ENCODE measurements at places on chromosomes 4 and X. TPM values are rescaled to one million over a fixed set of nuclear protein-coding genes. Genes with fewer than 3 reads are reported as not detected.

Gene PAGE2B
- total RNA-seq = not detected

DNA sequence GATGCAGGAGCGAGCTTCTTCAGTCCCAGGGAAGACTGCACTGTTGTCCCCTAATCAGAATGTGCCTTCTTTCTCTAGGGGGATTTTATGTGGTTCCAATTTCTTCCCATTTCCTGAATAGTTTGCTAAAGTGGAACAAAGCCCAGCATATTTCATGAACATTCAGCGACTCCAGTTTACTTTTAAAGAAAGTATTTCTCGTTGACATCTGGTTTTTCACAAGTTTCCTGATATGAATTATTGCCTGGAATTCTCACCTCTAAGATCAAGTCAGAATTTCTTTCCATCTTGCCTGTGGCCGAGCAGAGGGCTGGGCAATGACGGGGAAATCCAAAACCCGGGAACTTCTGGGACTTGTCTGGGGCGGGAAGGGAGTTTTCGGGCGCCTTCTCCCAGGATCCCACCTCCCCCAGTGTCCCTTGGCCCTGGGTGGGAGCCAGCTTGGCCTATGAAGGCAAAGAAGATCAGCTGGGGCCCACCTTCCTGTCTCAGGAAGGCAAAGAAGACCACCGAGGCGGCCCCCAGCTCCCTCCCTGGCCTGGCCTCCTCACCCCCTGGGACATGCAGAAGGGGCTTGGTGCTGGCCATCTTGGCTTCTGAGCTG lies 15.4 kb downstream of the SORCS2 start:
- no peak for DNase-seq

- no peak for DNase-seq
Measured at GRCh38 chr4:68693325-68694075, 23.0 kb upstream of the UGT2B15 start.

- DNase-seq = no peak
Measured at GRCh38 chr4:4888695-4889094, 29.2 kb downstream of the MSX1 start.

Gene PCYT1B
- 0.63 TPM for total RNA-seq

All from thoracic aorta (tissue), 2 donors.